Stimulated activated CD4-positive, alpha-beta T cell treated with anti-CD3 and anti-CD28 coated beads, Interleukin-12 subunit alpha, Interleukin-12 subunit beta, amount 100 ng/mL, for 4 hours (primary cell): ENCODE measurements at places on chromosomes 13 and 19.

- DNase-seq = no peak
These were observed 465.8 kb downstream of the OLFM4 start for GRCh38 chr13:53494406-53494805.

- DNase-seq = no peak
These were observed 90.9 kb downstream of the TEX29 start for GRCh38 chr13:111411151-111411858.

GRCh38 chr19:10764340-10764894, 46.5 kb downstream of the DNM2 start:
- DNase-seq = no peak

- DNase-seq = no peak
These were observed 23.8 kb downstream of the CYP4F12 start for GRCh38 chr19:15696654-15697194.

- DNase-seq = peak; percentile 65
These were observed 4.7 kb downstream of the SERTAD1 start for GRCh38 chr19:40420766-40421765.

- DNase-seq = no peak
These were observed 135.6 kb downstream of the NUFIP1 start for GRCh38 chr13:44853641-44854040.

GRCh38 chr13:79419365-79419764, 13.3 kb upstream of the RBM26 start:
- no peak for DNase-seq

DNA sequence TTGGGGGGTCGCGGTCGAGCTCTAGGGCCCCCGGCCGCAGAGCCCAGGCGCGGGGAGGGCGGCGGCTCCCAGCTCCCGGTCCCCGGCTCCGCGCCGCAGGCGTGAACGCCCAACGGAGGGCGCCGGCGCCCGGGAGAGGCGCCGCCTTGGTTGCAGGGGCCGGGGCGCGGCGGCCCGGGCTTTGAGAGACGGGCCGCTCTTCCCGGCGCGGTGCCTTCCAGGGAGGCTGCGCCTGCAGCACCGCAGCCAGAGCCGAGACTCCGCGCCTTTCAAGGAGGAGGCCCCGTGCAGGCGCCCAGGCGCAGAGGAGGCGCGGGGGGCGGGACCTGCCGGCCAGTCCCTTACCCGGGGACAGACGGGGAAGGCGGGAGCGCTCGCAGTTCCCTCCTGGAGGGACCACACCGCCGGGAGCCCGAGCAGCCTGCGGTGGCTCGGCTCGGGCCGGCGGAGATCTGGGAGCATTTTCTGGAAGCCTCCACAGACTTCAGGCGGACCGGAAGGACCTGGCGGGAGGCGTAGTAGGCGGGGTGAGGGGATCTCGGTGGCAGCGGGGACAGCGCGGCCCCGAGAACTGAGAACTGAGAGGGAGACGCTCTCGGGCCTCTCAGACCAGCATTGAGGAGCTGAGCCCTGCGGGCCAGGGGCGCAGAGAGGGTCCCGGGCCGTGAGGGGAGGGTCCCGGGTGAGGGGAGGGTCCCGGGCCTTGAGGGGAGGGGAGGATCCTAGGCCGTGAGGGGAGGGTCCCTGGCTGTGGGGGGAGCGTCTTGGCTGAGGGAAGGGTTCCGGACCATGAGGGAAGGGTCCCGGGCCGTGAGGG, 25.5 kb upstream of the MCF2L start:
- peak; percentile 27 for DNase-seq

- DNase-seq = no peak
These were observed 48.6 kb upstream of the TRPC4 start for GRCh38 chr13:37918116-37918714.

DNA sequence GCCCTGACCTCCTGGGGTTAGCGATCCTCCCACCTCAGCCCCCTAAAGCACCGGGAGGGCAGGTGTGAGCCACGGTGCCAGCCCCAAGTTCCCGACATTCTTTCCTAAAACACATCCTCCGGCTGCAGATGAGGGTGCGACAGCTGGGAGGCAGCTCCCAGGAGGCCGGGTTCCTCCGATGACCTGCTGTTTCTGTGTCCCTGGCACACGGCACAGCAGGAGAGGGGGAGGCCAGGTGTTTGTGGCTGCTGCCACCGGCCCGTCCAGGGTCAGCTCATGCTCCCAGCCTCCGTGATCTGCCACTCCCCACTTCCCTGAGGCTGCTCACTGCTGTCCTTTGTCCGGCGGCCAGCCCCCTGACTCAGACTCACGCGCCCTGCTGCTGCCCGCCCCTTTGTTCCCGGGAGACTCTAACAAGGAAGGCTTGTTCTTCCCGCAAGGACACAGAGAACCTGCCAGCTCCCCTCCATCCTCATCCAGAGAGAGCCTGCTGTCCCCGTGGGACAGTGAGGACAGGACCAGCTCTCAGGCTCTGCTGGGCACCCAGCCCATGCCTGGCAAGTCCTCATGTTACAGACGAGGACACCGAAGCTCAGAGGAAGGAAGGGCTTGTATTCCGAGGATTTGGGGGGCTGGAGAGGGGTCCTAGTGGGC, 10.6 kb upstream of the MADCAM1 start:
- DNase-seq = no peak

GRCh38 chr13:47564041-47564440, 437.0 kb downstream of the SUCLA2 start:
- no peak for DNase-seq

GRCh38 chr13:111900390-111901131, 166.4 kb upstream of the SOX1 start:
- no peak for DNase-seq

- DNase-seq = no peak
These were observed 79.7 kb downstream of the STARD13 start for GRCh38 chr13:33205804-33206221.

DNA sequence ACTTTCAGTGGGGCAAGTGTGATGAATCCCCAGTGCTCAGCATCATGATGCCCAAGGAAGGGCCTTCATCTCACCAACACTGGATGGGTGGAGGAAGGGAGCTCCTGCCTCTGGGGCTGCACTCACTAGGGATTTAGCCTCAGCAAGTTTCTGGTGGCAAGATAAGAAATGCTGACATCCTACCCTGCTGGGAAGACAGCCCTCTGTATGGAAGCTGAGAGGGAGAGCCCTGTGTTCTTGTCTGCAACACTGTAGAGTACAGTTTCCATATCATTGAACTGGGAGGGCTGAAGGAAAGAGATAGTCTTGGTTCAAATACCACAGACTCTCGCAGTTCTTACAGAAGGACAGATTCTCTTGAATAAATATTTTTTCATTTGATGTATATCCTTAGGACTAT, 7.3 kb upstream of the ZNF460 start:
- no peak for DNase-seq

GRCh38 chr13:21077788-21078353, 16.5 kb upstream of the LATS2 start:
- DNase-seq = no peak

DNA sequence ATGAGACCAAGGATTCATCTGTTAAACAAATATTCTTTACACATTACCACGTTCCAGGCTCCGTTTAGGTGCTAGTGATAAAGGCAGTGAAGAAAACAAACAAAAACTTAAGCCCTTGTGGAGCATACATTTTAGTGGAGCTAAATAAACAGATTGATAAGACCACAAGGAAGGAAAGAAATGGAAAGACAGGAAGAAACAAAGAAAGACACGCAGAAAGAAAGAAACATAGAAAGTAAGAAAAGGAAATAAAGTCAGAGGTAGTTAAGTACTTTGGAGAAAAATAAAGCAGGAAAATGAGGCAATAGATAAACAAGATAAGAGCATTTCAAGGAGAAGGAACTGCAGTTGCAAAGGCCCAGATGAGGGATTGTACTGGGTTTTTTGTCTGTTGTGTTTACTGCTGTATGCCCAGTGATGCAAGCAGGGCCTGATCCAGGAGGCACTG, 998 bp downstream of the NFKBIB start:
- DNase-seq = no peak

- no peak for DNase-seq
These were observed 10.3 kb downstream of the RASA3 start for GRCh38 chr13:114122127-114122511.

DNA sequence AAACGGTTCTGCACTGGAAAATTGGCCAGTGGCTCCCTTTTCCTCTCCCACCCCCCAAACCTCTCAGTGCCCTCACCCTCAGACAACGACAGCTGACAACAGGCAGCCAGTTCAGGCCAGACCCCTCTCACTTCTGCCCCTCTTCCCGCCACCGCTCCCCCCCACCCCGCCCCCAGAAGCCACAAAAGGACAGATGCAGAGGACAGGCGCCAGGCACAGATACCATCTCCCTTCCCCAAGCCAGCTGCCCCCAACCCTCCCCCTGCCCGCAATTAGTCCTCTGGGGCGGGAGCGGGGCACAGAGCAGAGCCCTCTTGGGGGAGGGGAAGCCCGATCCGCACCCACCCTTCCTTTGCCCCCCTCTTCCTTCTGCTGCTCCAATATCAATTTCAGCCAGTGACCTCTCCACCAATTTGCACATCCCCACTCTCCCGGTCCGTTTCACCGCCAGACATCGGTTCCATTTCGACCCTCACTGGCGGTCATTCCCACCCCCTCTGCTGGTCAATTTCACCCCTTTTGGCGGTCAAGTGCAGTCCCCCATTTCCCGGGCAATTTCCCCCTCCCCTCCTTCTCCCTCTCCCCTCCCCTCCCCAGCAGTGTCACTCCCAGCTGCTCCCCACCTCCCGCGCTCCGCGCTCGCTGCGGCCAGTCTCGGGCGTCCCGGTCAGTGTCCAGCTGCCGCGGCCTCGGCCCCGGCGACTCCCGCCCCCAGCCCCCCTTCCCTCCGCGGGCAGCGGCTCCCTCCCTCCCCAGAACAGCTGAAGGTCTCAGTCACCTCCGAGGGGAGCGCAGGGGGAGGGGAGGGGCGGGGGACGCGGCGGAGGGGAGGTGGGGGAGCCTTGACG, at the start of gene SHD:
Gene SHD, plus strand, starts transcription at position 848 of the 848 bp plus-strand sequence. CDS start 798 bp downstream, outside the sequence.
- no peak for DNase-seq

DNA sequence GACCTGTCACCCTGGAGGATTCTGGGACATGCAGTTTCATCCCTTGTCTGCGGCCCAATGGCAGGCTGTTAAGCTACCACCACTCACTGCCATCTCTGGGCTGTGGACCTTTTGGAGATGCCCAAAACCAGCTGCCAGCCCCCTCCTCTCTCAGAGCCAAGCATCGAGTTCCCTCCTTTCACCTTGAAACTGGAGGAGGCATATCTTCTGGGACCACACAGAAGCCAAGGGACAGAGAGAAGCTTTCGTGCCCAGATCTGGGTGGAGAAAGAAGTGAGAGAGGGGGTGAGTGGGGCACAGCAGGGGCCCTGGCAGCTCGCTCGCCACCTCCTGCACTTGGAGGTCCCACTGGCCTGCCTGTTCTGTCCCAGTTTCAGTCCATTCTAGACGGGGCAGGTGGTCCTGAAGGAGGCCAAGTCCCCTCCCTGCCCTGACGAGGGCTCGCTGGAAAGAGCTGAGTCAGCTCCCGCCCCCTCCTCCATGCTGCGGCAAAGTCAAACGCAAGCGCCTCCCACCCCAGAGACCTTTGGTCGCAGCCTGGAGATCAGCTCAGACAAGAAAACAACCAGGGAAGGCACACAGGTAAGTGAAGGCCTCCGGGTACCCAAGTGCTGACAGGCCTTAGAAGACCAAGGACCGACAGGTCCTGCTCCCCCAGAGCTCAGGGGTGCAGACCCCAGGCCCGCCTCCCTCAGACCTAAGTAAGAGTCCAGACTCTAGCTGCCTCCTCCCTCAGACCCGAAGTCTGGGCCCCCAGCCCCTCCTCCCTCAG, 3.8 kb downstream of the BCAT2 start:
- peak; percentile 28 for DNase-seq

DNA sequence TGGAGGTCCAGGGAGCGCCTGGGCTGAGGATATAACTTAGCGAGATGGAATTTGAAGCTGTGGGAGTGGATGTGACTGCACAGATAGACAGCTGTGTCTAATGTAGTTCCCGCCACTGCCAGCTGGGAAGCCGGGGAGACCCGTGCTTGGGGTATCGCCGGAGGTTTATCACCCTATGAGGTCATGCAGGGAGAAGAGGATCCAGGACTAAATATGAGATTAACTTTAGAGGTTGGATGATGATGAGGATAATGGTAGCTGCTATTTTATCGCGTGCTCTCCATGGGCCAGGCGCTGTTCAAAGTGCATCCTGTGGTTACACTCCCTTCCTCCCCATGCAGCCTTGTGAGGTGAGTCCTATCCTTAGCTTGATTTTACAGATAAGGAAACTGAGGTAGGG, 19.9 kb downstream of the SSC5D start:
- no peak for DNase-seq

- no peak for DNase-seq
These were observed 119.3 kb downstream of the COL4A1 start for GRCh38 chr13:110187641-110188161.

DNA sequence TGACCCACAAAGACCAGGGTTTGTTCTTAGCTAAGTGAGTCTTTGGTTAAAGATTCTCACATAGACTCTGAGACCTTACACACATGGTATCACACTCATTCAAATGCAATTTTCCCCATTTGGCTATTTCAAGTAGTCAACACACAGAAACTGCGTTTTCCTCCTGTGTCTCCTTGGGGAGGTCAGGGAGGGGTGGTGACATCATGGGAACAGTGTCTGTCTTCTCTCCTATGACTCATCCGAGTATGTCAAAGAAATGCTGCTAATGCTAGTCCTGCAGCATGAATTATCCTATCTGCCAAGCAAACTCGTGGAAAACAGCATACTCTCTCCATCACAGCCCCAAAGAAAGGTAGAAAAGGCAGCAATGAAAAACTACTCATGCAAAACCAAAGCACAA, 100.2 kb downstream of the ENOX1 start:
- DNase-seq = no peak

DNA sequence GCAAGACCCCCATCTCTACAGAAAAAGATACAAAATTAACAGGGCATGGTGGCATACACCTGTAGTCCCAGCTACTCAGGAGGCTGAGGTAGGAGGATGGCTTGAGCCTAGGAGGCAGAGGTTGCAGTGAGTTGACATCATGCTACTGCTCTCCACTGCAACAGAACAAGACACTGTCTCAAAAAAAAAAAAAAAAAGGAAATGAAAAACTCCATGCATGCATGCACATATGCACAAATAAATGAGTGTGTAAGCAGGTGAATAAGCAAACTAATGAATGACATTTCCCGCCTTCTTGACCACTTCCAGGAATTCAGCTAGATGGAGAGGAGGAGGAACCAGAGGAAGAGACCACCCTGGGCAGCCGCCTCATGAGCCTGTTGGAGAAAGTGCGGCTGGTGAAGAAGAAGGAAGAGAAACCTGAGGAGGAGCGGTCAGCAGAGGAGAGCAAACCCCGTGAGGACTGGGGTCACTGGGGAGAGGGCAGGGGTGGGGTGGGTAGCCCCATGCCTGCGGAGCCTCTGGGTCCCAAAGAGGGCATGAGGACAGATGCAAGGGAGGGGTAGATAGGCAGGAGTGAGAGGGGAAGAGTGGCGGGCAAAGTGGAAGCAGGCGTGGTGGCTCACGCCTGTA, 58.8 kb downstream of the RYR1 start:
- DNase-seq = no peak

DNA sequence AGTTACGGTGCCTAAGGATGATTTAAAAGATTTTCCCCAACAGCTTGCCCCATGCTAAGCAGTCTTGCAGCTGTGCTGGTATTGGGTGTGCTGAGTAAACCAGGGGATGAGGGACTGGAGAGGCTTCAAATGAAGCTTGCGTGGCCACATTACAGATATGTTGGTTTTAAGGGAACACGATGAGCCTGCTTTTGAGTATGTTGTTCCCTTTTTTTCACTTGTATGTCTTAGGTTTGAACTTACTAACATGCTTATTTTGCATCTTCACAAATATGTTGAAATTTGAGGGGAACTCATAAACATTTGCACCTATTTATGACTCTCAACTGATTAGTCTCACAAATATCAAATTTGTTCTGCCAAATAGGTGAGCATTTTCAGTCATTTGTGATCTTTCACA, 2.0 kb upstream of the IL17D start:
- no peak for DNase-seq
